Stimulated activated CD8-positive, alpha-beta memory T cell treated with anti-CD3 and anti-CD28 coated beads, Interleukin-7, amount 100 ng/mL, for 48 hours (primary cell): ENCODE measurements at places on chromosomes 16 and 17.
A peak's percentile ranks its signal among the peaks of the same experiment; 100 is the strongest.

DNA sequence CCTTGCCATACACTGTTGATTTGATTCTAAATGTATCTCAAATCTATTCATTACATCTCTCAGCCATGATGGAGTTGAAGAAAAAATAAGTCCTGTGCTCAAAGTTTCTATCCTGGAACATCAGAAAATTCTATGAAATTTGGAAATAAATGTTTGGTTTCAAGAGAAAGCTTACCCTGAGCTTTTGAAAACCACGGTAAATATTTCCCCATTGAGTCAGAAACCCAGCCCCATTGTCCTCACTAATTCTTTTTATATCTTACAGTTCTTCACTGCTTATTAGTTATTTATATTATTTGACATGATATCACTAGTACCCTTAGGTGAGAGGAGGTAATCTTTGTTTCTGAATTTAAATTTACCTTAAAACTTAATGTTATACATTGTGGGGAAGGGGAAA is 128.5 kb downstream of the MRTFB start:
- no peak for DNase-seq

DNA sequence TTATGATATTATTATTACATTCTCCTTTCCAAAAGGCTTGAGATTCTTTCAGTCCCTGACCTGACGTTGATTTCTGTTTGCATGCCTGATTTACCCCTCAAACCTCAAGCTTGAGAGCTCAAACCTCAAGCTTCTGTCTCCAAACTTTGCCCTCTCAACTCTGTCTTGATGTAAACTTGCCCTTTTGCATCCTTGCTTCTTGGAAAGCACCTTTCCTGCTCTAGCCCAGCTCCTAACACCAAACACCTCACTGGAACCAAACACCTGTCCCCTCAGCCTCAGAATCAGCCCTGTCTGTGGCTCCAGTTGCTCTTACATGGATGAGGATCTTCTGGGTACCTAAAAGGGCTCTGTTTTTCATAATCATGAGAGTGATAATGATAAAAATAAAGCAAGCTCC is 109.2 kb downstream of the GP2 start:
- DNase-seq: no peak

DNA sequence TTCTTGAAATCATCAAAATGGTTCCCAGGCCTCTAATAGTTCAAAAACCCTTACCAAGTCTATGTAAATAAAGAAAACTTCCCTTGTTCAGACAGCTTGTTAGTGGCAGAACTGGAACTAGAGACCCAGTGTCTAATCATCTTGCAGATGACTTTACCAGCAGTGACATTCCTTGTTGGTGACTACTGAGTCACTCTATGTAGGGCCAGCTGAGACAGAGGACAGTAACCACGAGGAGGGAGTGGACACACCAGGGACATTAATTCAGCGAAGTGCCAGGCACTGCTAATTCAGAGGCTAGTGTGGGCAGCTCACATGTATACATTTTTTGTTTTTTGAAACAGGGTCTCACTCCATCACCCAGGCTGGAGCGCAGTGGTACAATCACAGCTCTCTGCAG is 6.1 kb upstream of the HEATR3 start:
- DNase-seq: no peak

DNA sequence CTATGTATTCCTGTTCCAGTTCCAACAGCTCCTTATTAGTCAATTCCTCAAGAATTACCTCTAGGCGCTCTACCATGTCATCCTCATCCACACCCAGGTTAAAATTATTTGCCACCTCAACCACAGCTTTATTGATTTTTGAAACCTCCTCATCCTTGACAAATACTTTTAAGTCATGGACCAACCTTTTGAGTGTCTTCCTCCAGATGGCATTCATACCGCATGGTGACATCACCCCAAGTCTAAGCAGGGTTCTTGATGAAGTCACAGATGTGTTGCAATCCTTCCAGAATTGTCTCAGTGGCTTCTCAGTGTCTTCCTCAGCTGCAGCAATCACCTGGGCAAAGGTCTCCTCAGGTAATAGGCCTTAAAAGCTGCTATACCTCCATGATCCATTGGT is 40.1 kb downstream of the BCL7C start:
- no peak for DNase-seq

DNA sequence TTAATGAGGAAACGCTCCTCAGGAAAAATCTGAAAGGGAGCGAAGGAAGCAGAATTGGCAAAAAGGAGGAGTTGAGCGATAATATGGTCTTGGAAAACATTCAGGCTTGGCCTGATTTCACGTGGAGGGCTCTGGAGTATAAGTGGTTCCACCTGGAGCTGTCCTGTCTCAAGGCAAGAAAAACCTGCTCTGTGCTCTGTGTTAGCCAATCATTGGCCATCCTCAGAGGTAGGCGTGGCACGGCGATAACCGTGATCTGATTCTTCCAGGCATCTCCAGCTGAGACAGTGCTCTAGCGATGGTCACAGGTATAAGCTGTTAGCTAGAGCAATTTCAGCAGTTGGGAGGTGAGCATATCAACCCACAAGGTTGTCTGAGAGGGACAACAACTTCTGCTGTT is 450.5 kb upstream of the MAF start:
- no peak for DNase-seq

- no peak for DNase-seq
These were observed 46.2 kb upstream of the HOXB9 start for GRCh38 chr17:48672340-48672739.

- peak; percentile 36 for DNase-seq
These were observed at the start of gene ATP1B2 for GRCh38 chr17:7650509-7651096. Gene ATP1B2, plus strand, starts transcription at chr17:7650926. Its CDS starts 593 bp downstream, at chr17:7651519.

GRCh38 chr16:12659871-12660270 is 143.8 kb downstream of the CPPED1 start:
- no peak for DNase-seq

DNA sequence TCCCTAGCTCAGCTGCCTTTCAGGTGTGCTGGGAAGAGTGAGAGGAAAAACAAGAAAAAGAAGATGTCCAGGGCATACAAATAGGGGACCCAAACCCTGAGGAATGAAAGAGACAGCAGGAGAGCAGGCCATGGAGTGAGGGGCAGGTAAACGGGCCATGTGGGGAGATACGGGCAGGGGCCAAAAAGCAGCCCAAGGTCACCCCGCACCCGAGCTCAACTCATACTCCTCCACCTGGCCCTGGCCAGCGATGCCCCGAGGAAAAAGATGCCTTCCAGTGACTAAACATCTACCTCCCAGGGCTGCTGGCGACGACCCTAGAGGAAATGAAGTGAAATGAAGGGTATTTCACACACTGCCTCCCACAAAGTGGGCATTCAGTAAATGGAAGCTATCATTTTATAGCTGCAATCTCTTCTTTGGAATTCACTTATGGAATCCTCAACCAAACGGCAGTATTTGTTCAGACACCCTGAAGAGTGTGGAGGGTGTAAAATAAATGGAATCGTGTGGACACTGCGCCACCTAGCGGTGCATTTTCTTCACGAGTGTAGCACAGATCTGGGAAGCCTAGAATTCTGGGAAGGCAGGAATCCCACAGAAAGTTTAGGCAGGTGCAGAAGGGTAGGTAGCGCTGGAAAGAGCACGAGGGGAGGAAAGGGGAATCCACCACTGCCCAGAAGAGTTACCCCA is 14.9 kb downstream of the ELAC2 start:
- DNase-seq: no peak
